GM23248 (cell line): ENCODE measurements at places on chromosomes 4 and X.

GRCh38 chr4:10117359-10118047 lies 904 bp upstream of the WDR1 start:
- H3K27me3 ChIP-seq: no peaks in the 10 kb centered on the region
- peak overlapping the region; percentile 75 for H3K4me3 ChIP-seq
- peaks cover 32% of the 10 kb centered on the region for H3K4me1 ChIP-seq
- DNase-seq: peak; percentile 39
- H3K36me3 ChIP-seq: peaks cover 26% of the 10 kb centered on the region
- peak overlapping the region; percentile 88 for H3K27ac ChIP-seq

GRCh38 chrX:111743316-111743715 lies 62.3 kb downstream of the ALG13 start:
- H3K4me3 ChIP-seq: no peak overlapping the region
- H3K27me3 ChIP-seq: no peaks in the 10 kb centered on the region
- H3K27ac ChIP-seq: no peak overlapping the region
- no peak for DNase-seq

DNA sequence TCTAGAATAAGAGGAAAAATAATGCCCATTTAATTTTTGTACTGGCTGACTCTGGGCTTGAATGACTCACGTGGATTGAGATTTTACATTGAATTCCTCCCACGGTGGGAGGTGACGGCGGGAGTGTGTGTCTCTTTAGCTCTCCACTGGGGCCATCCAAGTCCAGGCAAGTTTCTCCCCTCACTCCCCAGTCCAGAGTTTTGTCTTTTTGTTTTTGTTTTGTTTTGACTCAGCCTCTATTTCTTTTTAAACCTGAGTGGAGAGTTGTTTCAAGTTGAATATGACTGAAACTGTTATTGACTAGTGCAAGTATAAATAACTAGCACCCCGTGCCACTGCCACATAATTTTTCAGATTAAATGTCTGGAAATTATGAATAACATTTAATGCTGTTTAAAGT lies 13.6 kb downstream of the CHST7 start:
- no peaks in the 10 kb centered on the region for H3K36me3 ChIP-seq
- H3K27ac ChIP-seq: peak overlapping the region; percentile 59
- DNase-seq: peak; percentile 76
- H3K4me1 ChIP-seq: peaks cover 51% of the 10 kb centered on the region
- peak overlapping the region; percentile 22; the same call in 1 of the 2 replicates for H3K4me3 ChIP-seq

GRCh38 chr4:120156120-120156718 lies 89.6 kb upstream of the MAD2L1 start:
- H3K4me3 ChIP-seq: no peak overlapping the region
- peak; percentile 60 for DNase-seq
- no peaks in the 10 kb centered on the region for H3K4me1 ChIP-seq
- no peak overlapping the region for H3K27ac ChIP-seq
- H3K27me3 ChIP-seq: no peaks in the 10 kb centered on the region

DNA sequence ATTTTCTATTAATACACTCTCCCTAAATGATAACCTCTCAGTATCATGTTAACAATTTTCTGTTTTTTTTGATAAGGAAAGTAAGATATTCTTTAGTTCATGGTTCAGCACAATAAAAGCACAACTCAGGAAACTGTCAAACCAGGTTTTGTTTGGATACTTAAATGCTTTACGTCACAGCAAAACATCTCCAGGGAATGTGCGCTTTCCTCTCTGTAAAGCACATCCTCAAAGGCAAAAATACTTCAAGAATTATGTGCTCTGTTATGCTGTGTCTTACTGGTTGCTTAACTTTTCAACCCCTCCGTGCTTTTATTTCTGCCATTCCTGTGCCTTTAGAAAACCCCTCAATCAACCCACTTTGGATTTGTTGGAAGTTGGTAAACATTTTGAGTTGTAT lies 27.8 kb downstream of the SNX25 start:
- no peaks in the 10 kb centered on the region for H3K36me3 ChIP-seq
- H3K27ac ChIP-seq: no peak overlapping the region
- H3K27me3 ChIP-seq: no peaks in the 10 kb centered on the region
- no peak overlapping the region for H3K4me3 ChIP-seq
- peaks cover 29% of the 10 kb centered on the region for H3K4me1 ChIP-seq
- DNase-seq: no peak

DNA sequence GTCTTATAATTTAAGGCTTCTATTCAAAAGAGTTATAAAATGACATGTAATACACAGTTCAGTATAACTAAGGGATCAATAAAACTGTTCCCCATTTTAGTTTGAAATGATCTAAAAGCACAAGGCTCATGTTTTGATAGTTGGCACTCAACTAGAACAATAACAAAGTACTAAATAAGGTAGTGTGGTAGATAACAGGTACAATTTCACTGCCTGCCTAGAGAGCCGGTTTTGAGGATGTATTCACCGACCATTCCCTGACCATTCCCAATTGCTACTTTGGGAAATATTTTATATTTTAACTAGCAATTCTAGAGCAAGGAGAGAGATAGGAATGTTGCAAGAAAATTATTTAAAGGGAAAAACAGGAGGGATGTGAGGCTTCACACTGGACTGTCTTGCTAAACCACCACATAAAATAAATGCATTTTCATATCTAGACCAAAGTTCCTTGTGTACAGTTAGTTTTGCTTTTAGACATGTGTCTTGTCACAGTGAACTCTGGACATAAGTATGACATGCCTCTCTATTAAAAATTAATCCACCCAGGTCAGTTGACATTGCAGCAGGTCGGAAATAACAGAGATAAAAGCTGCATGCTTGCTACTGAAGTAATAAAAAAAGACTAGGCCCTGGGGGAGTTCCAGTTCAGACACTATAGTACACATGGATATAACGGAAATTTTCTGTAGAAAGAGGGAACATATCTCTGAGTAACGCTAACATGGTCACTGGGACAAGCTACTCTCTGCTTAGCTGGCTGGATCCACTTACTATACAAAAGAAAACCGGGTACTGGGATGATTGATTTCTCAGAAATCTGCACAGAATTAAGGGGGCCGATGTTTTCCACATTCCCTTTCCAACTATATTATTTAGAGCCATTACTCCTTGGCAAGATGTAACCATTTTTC lies 56.3 kb upstream of the NAP1L5 start:
- H3K27ac ChIP-seq: no peak overlapping the region
- no peak overlapping the region for H3K4me3 ChIP-seq
- peaks cover 8% of the 10 kb centered on the region for H3K4me1 ChIP-seq
- no peak for DNase-seq

GRCh38 chr4:14894392-14895292 lies 107.6 kb upstream of the CPEB2 start:
- no peak overlapping the region for H3K4me3 ChIP-seq
- no peaks in the 10 kb centered on the region for H3K4me1 ChIP-seq
- no peaks in the 10 kb centered on the region for H3K36me3 ChIP-seq
- H3K27me3 ChIP-seq: no peaks in the 10 kb centered on the region

- DNase-seq: peak; percentile 42
- no peak overlapping the region for H3K4me3 ChIP-seq
These were observed 93.9 kb downstream of the CEP44 start for GRCh38 chr4:174377613-174378012.

- H3K4me1 ChIP-seq: peaks cover 5% of the 10 kb centered on the region; the same call in 1 of the 2 replicates
- peaks cover 32% of the 10 kb centered on the region for H3K27me3 ChIP-seq
- no peak overlapping the region for H3K27ac ChIP-seq
- peak; percentile 59 for DNase-seq
These were observed 59.8 kb upstream of the LGI2 start for GRCh38 chr4:25090516-25090915.

GRCh38 chrX:106718709-106719108 lies 7.8 kb upstream of the RNF128 start:
- no peaks in the 10 kb centered on the region for H3K36me3 ChIP-seq
- DNase-seq: no peak
- no peak overlapping the region for H3K4me3 ChIP-seq
- H3K27ac ChIP-seq: no peak overlapping the region

GRCh38 chr4:182808673-182809416 lies 108.3 kb downstream of the DCTD start:
- peak; percentile 25 for DNase-seq
- no peak overlapping the region for H3K4me3 ChIP-seq
- no peak overlapping the region for H3K27ac ChIP-seq
- H3K27me3 ChIP-seq: peaks cover 8% of the 10 kb centered on the region; the same call in 1 of the 2 replicates
- H3K4me1 ChIP-seq: no peaks in the 10 kb centered on the region

DNA sequence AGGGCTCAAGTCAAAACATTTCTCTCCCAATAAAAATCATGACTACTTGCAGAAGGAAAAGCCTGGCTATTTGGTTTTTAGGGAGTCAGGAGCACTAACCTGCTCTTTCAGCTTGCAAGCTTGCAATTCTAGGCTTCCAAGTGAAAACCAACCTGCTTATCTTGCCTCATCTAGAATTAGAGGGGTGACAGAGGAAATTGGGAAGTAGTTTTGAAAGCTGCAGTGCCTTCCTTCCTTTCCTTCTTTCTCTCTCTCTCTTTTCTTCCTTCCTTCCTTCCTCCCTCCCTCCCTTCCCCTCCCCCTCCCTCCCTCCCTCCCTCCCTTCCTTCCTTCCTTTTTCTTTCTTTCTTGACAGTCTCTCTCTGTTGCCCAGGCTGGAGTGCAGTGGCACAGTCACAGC lies 417.5 kb downstream of the KCNIP4 start:
- no peak overlapping the region for H3K27ac ChIP-seq
- H3K4me3 ChIP-seq: no peak overlapping the region
- 0 out of 2 replicates have a peak, but pooled peaks cover 6% of the 10 kb centered on the region for H3K27me3 ChIP-seq
- H3K4me1 ChIP-seq: no peaks in the 10 kb centered on the region
- DNase-seq: no peak

- DNase-seq: no peak
- no peaks in the 10 kb centered on the region for H3K36me3 ChIP-seq
- H3K4me3 ChIP-seq: no peak overlapping the region
- H3K27ac ChIP-seq: no peak overlapping the region
These were observed 40.1 kb upstream of the SPOCK3 start for GRCh38 chr4:167274351-167274750.
